ENCODE measurements at places on chromosomes 4 and X.
A peak's percentile ranks its signal among the peaks of the same experiment; 100 is the strongest.

DNA sequence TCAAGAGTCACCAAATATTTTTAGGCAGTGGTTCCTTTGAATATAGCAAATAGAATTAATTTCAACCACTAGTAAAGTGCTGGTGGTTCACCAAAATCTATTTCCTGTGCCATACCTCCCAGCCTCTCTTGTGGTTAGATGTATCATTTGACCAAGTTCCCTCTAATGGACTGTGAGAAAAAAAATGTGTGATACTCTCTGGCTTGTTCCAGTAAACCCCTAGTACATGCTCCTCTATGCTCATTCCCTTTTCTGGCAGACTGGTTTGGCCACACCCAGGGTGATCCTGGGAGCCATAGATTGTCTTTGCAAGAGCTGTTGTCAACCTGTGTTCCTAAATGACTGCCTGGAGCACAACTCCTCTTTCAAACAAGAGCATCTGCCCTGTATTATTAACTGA, 109.5 kb downstream of the FRAS1 start:
- no peak for DNase-seq

- DNase-seq, result no peak
Observed at GRCh38 chrX:151085207-151085606, 91.2 kb upstream of the GPR50 start.

DNA sequence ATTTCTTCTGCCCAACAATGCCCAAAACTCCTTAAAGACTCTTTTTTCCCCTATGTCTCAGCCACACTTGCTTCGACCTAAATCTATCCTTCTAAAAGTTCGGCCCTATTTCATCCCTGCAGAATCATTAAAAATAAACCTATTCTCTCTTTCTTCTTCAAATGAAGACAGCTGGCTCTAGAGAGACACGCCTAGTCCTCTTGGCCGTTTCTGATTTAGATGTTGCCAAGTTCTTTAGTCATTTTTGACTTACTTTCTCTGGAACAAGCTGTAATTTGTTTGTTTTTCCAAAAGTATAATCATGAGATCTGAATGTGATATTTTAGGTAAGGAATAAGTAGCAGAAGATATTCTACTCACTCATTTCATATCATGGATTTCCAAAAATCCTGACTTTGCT, 211.6 kb downstream of the CENPC start:
- DNase-seq, result no peak

- no peak for DNase-seq
Observed at GRCh38 chr4:109233570-109233969, 68.9 kb downstream of the COL25A1 start.

DNA sequence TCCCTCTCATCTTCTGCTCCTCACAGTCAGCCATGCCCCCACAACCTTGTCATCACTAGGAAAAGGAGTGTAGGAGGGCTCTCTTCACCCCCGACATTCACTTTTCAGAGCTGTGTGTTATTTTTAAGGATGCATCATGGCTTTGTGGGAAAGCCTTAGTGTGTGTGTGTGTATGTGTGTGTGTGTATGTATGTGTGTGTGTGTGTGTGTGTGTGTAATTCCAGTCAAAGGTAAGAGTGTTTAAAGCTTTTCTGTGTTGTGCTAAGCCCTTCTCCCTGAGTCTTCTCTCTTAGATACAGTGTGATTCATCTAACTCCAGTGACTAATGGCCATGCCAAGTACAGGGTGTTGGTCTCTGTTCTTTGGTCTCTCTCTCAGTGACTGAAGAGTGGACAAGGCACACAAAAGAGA, 76.6 kb downstream of the CHIC2 start:
- no peak for DNase-seq

- DNase-seq, result no peak
Observed at GRCh38 chr4:77003400-77003799, 53.8 kb downstream of the SEPTIN11 start.

DNA sequence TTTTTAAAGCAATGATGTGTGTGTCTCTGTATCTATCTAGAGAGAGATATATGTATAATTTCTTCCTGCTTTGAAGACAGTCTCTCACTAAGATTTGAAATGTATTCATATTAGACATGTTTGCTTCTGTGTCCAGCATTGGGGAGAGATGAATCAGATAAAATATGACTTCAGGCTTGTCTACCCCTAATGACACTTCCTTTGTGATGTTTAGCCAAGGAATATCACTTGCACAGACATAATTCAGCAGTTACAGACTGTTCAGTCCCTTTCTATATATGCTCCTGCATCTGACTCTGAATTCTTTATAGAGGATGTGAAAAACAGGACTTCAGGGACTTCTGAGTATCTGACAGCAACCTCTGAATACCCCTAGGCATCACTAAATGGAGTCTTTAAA, 158.4 kb downstream of the DCLK2 start:
- no peak for DNase-seq

GRCh38 chrX:85365370-85365995, 14.0 kb downstream of the POF1B start:
- DNase-seq, result no peak

GRCh38 chr4:76429636-76430035, 5.4 kb upstream of the SHROOM3 start:
- no peak for DNase-seq

DNA sequence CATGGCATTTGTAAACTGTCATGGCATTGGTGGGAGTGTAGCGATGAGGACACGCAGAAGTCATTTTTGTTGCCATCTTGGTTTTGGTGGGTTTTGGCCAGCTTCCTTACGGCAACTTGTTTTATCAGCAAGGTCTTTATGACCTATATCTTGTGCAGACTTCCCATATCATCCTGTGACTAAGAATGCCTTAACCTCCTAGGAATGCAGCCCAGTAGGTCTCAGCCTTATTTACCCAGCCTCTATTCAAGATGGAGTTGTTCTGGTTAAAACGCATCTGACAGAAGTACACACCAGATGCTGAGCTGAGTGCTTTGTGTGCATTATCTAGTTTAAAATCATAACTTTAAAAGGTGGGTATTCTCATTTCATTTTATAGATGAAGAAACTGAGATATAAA, 268.8 kb upstream of the GALNT7 start:
- no peak for DNase-seq

DNA sequence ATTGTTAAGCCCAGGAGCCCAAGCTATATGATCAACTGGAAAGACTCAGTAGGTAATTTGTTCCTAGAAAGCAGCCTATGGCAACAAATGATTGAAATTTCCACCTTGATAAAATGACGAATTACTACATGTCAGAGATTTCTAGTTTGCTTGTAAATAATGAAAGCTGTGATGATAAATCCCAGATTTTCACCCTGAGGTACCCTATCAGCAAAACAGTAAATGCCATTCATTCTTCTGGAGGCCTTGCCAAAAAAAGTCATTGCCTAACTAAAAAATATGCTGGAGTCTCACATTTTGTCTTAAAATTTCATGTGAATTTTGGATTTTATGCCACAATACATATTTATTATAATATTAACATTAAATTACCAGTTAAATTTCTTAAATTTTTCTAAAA, 71.3 kb downstream of the PPEF2 start:
- no peak for DNase-seq

DNA sequence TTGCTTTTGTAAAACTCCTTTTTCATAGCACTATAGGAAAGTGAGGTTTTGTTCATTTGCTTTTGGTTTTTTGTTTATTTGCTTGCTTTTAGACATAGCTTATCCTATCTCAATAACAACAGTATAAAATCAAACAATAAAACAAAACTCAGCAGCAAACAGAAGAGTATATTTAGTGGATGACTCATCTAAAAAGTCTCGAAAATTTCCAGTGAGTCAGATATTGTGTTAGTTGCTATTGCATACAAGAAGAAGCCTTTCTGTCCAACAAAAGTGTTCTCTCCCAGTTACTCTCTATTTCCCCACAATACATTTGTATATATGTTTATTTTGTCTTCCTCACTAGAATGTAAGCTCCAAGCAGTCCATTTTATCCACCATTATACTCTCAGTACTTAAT, 36.0 kb upstream of the NPNT start:
- no peak for DNase-seq

- no peak for DNase-seq
Observed at GRCh38 chr4:80295826-80296225, 29.4 kb downstream of the FGF5 start.

DNA sequence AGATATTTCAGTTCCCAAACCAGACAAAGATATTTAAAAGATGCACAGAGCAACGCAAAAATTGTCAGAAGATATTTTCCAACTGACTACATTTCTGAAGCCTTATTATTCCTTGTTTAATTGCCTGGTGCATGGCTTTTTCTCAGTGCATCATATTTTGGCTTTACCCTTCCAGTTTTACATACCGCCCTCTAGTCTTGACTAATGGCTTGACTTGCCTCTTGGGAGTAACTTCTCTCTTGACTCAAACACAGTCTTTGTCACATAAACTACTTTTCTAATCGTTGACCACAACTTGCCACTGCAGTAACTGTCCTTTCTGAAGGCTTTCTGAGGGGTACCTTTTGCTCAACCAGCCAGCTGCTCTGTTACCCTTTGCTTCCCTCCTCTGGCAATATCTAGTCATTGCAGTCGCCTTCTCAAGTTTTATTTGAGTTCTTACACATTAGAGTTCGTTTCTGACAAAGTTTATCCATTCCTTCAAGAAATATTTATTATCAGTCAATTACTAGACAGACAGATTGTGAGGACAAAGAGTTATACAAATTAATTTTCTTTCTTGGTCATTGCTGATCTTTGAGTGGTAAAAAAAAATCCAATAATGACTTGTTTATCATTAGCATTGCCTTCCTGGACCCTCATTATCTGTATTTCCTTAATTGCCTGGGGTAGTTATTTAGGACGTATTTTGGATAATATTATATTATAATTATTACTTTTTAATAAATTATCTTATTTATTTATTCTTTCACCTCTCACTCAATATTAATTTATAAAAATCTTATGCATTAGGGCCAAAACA, 506.9 kb upstream of the PCDH10 start:
- DNase-seq, result no peak

- peak; percentile 68 for DNase-seq
Observed at GRCh38 chr4:110049951-110050925, 137.6 kb downstream of the EGF start.

- no peak for DNase-seq
Observed at GRCh38 chr4:7260569-7260968, 68.2 kb downstream of the SORCS2 start.

DNA sequence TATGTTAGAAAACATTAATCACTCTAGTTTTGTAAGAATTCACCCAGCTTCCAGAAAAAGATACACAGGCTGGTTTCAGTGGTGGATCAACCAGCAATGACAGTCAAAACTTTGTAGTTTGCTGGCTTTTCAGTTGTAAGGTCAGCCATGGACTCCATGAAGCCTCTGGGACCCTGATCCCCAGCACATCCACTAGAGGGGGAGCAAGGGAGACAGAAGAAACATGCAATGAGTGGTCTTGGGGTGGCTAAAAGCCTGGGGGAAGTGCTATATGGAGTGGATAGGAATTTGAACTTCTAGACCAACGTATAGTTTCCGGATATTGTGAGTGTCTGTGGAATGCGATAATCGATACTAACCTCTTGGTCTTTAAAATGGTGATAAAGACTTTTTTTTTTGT, 72.7 kb downstream of the AFF2 start:
- no peak for DNase-seq

DNA sequence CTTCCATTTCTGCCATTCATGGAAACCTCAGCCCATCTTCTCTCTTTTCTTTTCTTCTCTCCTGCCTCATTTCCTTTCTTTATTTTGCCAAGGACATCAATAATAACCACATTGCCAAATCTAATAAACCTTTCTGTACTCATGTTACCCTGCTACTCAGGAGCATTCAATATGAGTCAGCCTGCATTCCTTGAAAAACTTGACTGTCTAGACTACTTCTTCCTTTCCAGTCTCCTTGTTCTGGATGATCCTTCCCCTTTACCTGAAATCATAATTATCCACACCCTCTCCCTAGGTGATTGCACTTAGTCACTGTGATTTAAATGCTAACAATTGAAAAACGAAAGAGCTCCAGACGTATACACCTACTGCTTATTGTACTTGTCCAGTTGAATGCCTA, 253.2 kb upstream of the CENPE start:
- DNase-seq, result no peak

DNA sequence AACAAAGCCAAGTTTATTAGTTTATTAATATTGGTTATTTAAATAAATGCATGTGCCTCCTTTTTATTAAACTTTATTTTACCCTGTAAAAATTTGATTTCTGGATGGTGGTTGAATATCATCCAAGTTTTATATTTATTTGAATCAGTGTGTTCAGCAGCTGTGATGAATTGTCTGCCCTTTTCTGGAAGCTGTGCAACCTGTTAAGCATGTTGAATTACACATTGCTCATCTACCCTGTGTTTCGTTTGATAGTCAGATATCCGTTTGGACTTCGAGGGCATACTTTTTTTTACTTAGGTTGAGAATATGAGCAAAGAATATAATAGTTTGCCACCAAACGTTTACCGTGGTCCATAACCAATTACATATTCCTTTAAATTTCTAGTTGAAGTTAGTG, 95.8 kb upstream of the TENM3 start:
- no peak for DNase-seq

DNA sequence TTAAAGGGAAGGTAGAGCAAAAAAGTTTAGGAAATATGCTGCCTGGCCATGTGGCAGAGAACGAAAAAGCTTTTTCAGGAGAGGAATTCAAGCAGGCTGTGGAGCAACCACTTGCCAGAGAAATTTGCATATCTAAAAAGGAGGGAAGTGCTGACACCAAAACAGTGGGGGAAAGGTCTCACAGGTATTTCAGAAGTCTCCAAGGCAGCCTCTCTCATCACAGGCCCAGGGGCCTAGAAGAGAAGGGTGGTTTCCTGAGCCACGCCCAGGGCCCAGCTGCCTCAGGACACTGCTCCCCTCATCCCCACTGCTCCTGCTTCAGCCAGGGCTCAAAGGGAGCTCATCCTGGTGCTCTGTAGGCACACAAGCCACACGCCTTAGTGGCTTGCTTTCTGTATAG, 29.9 kb upstream of the STS start:
- no peak for DNase-seq

- DNase-seq, result no peak
Observed at GRCh38 chr4:101393256-101393655, 45.9 kb upstream of the PPP3CA start.

DNA sequence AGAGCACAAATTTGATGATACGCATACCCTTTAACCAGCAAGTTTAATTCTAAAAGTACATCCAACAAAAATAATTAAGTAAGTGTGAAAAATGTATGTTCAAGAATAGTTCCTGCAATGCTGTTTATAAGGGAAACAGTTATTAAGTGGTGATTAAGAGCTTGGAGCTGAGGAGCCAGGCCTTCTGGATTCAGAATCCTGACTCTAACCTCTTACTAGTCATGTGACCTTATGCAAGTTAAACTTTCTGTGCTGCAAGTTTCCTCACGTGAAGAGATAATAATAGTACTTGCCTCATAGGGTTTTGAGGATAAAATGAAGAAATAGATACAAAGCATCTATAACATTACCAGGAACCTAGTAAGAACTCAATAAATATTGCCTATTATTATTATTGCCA, 77.7 kb downstream of the FAM13A start:
- no peak for DNase-seq

GRCh38 chrX:9626379-9626778, 139.3 kb downstream of the GPR143 start:
- no peak for DNase-seq
